ENCODE measurements at places on chromosomes 12 and 14.

- DNase-seq: no peak
These were observed 833.3 kb downstream of the DIO2 start for GRCh38 chr14:79378020-79378419.

- DNase-seq: peak; percentile 15
These were observed 38.3 kb downstream of the LRCOL1 start for GRCh38 chr12:132572106-132572505.

- peak; percentile 52 for DNase-seq
These were observed 193.9 kb downstream of the EMP1 start for GRCh38 chr12:13390381-13390861.

GRCh38 chr12:91538418-91538817, 355.8 kb upstream of the DCN start:
- no peak for DNase-seq

DNA sequence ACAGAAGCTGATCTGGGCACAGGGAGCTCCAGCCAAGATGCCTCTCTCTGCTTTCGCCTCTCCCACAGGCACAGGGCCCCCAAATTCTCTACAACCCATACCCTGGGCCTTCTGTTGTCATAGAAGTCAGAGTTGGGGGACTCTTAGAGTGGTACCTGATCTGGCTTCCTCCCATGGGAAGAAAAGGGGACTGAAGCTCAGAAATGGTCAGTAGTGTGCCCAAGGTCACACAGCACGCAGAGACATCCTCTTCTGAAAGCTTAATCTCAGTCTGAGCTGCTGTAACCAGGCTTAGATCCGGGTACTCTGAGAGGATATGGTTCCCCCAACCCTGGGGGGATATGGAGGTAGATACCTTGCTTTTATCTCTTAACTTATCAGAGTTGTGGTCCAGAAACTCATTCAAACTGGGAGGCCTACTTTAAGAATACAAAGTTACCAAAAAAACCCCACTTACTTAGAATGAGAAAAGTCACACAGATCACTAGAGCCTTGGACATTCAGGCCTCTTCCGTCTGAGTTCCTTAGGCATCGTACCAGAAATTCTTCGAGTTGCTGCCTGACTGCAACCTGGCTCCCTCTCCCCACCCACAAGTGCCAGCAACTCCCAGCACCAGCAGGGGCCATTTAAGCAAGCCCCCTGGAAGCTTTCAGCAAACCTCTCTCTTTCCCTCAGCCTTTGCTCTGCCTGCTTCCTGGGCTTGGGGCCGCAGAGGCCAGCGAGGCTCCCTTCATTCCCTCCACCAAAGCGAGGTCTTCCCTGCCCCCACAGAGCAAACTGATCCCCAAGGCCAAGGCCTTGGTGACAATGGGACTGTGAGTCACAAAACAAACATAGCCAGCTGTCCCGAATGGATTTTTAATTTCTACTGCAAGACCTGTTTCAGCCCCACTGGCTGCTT, 13.9 kb downstream of the KRT7 start:
- DNase-seq: no peak

- no peak for DNase-seq
These were observed 15.2 kb downstream of the PLD4 start for GRCh38 chr14:104939666-104940410.

GRCh38 chr12:21571046-21571445, 33.6 kb downstream of the GYS2 start:
- DNase-seq: no peak

DNA sequence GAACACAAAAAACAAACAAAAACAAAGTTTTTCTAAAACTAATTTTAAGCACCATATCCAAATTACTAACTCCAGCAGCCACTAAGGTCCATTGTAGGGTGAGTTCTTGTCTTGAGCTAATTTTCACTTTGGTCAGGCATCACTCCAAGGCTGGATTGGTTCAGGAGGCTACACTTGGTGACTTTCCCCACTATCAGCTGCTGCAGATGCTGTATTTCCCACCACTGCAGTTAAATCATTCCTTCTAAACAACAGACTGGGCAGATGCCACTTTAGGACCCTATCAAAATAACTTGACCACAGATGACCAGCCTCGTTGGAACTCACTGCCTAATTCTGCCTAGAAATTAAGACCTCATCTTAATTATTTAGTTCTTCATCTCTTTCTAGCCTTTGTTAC, 140.5 kb downstream of the SLC16A7 start:
- no peak for DNase-seq

GRCh38 chr12:3376779-3377455, 114.1 kb upstream of the PRMT8 start:
- DNase-seq: no peak

GRCh38 chr12:31820832-31821231, 92.0 kb upstream of the AMN1 start:
- DNase-seq: no peak

DNA sequence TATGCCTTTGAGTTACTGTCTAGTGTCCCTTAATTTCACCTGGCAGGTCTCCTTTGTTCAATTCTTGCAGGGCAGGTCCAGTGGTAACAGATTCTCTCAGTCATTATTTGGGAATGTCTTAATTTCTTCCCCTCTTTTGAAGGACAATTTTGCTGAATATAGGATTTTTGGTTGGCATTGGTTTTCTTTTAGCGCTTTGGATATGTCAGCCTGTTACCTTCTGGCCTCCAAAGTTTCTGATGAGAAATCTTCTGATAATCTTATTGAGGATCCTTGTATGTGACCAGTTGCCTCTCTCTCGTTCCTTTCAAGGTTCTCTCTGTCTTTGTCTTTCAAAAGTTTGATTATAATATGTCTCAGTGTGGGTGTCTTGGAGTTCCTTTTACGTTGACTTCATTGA, 38.1 kb downstream of the ZDHHC17 start:
- DNase-seq: no peak

DNA sequence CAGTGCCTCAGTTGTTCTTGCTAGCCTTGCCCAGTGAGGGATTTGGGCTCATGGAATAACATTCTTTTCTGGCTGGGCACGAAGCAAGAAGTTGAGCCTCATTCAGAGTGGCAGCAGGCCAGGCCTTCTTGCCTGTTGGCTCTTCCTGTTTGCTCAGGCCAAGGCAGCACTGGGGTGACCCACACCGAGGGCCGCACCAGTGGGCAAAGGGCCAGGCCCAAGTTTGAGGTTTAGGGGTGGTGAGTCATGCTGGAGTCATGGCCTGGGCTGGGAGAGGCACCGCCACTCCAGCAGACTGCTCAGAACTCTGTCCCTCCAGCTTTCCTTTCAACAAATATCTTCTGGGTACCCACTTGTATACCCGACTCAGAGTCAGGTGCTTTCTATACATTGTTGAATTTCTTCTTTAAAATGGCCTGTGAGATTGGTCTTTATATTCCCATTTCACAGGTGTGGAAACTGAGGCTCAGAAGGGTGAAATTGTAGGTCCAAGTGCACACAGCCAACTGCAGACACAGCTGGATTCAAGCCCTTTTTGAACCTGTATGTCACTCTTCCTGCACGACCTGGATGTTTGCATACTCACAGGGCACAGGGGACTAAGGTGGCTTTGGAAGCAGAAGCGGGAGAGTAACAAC, 279.4 kb downstream of the FOXN3 start:
- DNase-seq: no peak

- DNase-seq: no peak
These were observed 60.8 kb upstream of the REP15 start for GRCh38 chr12:27635349-27635972.

GRCh38 chr12:113852695-113853490, 113.2 kb downstream of the RBM19 start:
- no peak for DNase-seq

- DNase-seq: no peak
These were observed 197.4 kb upstream of the SLC38A2 start for GRCh38 chr12:46569826-46570439.

DNA sequence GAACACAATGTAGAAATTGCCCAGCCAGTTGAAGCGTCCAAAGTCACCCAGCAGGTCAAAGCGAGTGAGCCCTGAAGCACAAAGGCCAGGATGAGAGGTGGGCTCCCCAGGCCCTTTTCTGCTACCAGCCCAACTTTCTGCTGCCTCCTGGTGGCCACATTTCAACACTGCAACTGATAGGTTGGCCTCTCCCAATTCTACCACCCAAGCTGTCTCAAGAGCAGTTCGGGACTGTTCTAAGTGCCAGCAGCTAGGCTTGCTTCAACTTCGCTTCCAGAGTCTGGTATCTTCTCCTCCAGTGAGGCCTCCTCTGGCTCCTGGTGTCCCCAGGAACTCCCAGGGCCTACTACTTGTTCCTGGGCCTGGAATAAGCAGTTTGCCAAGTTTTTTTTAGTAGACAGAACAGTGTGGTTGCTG, 3.4 kb upstream of the DHH start:
- no peak for DNase-seq

- DNase-seq: no peak
These were observed 3.0 kb downstream of the MIS18BP1 start for GRCh38 chr14:45249856-45250575.

DNA sequence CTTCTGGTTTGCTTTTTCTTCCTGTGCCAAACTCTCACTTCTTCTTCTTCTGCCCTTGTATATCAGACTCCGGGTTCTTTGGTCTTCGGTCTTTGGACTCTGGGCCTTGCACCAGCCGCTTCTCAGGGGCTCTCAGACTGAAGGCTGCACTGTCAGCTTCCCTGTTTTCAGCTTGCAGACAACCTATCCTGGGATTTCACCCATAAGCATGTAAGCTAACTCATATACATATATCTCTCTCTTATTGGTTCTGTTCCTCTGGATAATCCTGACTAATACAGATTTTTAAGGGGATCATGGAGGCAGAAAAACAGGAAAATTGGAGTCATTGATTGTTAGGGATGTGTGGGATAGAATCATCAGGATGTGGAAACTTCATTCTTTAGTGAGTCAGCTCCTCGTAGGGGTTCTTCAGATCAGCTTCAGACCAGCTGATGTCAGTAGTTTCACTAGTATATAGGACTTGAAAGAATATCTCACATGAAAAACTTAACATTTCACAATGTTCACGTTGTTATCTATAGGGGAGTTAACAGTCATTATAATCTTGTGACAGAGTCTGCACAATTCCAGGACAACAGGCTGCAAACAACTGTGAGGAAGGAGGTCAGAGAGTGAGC, 102.9 kb downstream of the RASSF9 start:
- no peak for DNase-seq

DNA sequence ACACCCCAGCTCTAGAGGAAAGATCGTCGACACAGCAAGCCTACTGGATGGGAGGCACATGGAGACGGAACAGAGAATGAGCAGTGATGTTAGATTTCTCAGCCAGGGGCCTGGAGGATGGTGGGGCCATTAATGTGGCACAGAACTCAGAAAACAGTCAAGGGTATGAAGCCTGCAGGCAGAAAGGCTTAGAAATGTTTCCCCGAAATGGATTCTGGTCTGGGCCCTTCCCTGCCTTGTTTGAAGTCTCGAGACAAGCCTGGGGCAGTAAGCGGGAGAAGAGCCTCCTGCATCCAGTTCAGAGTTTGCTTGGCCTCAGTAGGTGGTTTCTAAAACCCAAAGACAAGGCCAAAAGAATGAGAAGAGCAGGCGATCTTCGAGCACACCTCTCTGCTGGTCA, 158.4 kb downstream of the NTF3 start:
- DNase-seq: no peak

DNA sequence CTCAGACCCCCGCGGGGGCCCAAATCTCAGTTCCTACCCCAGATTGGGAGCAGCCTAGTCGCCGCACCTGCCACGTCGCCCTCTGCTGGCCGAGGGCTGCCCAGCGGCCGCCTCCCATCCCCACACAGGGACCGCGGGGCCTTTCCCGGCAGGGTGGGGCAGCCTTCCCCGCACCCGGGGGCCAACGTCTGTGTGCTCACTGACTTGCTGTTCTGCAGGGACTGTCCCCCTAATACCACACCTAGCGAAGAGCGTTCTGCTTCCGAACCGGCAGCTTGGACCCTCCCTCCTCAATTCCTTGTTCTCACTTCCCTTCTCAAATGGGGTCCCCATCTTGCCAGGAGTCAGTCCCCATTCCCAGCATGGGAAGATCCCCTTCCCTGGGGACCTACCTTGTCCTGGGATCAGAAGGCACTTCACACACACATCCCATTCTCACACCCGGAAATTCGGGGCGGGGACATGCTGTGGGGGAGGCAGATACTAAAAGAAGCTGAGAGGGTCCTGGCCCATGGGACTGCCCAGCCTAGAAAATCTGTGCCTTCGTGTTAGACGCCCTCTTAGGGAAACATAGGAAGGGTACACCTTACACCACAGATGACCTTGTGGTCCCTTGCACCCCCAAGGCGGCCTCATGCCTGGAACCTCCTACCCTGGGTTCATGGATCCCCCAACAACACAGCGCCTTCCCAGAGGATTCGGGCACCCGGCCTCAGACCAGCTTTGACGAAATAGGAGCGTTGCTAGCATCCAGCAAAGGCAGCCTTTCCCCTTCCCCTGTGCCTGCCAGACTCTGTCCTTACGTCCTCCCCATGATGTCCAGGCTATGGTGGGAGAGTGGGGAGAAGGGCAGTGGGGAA, 16.4 kb downstream of the ACVRL1 start:
- no peak for DNase-seq

DNA sequence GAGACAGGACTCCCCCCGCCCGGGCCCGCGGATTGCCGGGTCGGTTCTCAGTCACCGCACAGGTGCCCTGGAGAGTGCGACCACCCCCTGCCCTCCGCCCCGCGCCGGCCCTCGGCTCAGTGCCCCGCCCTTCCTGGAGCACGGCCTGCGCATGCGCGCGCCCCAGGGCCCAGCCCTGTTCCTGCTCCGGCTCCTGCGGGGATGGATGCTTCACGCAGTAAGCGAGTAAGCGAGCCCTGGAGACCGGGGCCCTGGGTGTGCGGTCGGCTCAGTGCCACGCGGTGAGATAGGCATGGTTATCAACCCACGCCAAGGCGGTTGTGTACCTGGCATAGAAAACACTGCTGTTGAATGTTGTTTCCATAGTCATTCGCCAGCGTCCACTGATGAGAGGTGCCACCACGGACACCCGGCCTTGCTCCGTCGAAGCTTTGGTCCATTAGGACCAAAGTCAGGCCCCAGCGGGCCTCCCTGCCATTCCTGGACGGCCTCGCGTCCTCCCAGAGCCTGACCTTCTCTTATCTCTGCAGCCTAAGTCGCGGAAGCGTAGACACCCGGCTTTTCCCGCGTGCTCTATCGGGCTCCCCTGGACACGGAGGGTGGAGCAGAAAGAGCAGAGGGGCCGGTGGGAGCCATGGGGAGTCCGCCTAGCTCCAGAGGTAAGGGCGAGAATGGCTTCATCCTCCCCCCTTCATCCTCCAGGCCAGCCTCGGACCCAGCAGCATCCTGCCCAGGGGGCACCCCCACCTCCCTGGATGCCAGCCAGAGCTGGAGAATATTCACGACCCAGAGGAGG, 90.6 kb downstream of the PAPOLA start:
- no peak for DNase-seq

- DNase-seq: no peak
These were observed 139.7 kb upstream of the CCND2 start for GRCh38 chr12:4133636-4134447.

DNA sequence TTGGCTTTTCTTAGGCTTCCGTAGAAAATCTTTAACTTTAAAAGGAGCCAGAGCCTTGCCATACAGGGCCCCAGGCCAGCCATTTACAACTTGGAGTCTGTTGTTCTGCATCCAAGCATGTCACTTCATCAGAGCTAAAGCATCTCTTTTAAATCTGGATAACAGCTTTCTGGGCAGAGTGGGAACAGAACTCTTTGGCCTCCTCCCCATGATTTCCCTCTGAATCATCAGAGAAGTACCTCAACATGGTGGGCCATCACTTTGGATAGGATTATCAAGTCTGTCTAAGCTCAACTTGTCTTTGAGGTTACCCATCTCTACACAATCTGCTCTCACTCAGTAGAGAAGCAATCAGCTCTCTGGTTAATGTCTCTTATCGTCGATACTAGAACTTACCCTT, 170.9 kb downstream of the SLC6A15 start:
- DNase-seq: no peak
